Right ventricle myocardium inferior (tissue), 1 donor: ENCODE measurements at places on chromosomes 4 and X. TPM values are rescaled to one million over a fixed set of nuclear protein-coding genes. Genes with fewer than 3 reads are reported as not detected.

The MAGEA3 gene
- total RNA-seq, result not detected

The SOD3 gene
- total RNA-seq, result 63.4 TPM

The PRRG3 gene
- total RNA-seq, result 3.4 TPM

The NSUN7 gene
- 0.95 TPM for total RNA-seq

The ADH4 gene
- total RNA-seq, result not detected

The NPY2R gene
- total RNA-seq, result not detected

The TREX2 gene
- not detected for total RNA-seq

The WDR17 gene
- 0.43 TPM for total RNA-seq
